ENCODE measurements at places on chromosomes 1 and 21.

DNA sequence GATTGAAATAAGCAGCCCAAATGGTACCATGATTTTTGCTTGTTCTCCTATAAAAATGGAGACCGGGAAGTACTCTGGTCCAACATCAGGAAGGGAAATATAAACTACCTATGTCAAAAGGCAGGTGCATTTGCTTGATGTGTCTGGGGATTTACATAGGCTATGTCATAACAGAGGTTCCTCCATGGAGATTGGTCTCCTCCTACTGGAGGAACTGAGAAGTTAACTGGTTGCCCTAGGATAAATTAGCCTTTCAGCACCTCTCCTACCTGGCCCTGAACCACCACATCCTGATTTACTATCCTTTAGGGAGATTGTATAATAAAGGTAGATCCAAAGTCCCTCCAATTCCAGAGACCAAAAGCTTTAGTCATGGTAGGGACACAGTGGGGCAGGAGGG, 1109.3 kb upstream of the B3GALT2 start:
- peak; percentile 30 for DNase-seq

DNA sequence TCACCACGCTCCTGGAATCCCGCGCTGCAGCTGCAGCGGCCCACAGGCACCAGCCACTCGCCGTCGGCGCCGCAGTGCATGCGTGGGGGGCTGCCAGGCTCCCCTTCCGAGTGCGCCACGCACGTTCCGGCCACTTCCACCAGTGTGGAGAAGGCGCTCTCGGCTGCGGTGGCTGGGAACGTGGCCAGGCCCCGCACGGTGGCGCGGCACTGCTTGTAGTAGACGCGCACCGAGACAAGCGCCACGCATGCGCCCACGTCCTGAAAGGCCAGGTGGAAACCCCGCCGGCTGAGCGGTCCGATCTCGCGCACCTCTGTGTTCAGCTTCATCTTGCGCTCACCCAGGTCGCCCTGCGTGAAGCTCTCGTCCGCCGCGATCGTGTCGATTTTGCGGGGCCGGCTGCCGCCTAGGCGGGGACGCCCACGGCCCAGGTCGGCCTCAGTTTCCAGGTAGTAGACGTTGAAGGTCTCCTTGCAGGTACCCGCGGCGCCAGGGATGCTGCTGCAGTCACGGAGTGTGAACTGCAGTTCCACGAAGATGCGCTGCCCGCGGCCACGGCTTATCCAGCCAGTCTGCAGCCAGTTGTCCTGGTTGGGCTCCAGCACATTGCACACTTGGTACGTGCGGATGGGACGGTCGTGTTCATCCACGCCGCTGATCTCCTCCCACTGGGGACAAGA, 3.4 kb downstream of the EPHA10 start:
- no peak for DNase-seq

DNA sequence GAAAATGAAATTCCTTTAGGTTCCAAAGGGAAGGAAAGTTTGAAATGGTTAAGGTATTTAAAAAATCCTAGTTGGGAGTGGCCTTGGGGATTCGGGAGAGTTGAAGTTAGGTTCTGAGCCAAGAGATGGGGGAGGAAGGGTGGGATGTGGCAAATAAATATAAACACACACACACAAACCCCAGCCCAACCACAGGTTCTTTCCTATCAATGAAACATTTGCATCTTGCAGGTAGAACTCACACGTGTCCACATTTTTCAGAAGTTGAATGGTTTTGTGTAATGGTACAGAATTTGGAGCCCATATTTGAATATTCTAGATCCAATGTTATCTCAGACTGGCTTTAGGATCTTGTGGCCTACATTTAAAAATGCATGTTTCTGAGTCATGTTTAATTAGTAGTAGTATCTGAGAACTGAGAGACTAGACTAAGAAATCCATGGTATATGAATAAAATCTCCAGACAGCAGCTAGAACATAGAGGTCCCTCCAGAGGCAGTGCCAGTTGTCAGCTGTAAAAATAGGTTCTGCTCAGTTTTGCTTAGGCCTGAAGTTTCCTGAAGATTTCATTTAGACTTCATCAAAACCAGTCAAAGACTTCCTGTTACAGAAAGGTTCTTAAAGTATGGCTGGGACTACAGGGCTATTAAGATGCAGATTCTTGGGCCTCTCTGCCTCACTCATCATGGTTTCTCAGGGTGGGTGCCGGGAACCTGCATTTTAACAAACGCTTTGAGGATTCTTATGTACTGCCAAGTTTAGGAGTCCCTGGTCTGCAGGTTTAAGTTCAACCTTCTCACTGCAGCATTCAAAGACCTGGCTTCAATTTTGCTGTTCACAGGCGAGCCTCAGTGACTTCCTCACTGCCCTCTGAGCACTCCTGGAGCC, 21.3 kb downstream of the RUNX1 start:
- DNase-seq: no peak

GRCh38 chr1:53321366-53321765, 6.5 kb downstream of the LRP8 start:
- DNase-seq: peak; percentile 4

DNA sequence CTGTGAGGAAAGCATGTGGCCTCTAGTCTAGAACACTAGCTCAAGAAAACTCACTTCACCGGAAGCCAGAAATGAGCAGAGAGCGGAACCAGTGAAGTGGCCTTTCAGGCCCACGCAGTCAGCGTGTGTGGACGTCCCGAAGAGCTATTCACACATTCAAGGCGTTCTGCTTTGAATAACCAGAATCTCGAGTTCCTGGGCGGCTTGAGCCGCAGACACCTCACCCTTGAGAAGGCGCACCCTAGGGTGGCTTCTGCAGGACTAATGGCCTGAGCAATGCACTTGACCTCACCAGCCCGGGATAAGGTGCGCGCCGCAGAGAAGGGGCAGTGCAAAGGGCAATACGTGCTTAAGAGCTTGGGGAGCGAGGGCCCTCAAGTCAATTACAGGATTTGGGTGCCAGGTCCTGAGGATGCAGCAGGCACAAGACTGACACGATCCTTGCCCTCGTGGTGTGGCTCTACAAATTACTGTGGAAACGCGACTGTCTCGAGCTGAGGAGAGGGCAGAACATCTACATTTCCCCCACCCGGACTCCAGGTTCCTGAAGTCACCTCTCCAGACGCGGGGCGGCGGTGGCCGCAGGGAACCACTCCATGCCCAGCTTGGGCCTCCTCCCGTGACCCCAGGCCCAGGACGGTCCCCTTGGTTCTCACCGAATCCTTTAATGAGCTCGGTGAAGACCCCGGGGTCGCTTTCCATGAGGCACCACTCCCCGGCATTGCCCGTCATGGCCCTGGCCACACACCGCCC, 455 bp downstream of the UCHL5 start:
- DNase-seq: peak; percentile 54

DNA sequence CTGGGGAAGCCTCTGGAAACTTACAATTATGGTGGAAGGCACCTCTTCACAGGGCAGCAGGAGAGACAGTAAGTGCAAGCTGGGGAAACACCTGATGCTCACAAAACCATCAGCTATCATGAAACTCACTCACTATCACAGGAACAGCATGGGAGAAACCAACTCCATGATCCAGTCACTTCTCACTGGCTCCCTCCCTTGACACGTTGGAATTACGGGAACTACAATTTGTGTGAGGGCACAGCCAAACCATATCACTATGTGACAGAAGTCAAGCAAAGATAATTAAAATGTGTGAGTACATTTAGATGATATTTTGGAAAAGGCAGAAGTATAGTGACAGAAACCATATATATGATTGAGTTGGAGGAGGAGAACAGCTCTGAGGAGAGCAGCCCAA, 474.0 kb upstream of the OLFM3 start:
- no peak for DNase-seq

GRCh38 chr1:44829506-44830384, 13.3 kb downstream of the PTCH2 start:
- no peak for DNase-seq

- DNase-seq: no peak
Observed at GRCh38 chr1:90753556-90753955, 36.5 kb upstream of the BARHL2 start.

- no peak for DNase-seq
Observed at GRCh38 chr1:198889749-198890148, 250.9 kb downstream of the PTPRC start.

DNA sequence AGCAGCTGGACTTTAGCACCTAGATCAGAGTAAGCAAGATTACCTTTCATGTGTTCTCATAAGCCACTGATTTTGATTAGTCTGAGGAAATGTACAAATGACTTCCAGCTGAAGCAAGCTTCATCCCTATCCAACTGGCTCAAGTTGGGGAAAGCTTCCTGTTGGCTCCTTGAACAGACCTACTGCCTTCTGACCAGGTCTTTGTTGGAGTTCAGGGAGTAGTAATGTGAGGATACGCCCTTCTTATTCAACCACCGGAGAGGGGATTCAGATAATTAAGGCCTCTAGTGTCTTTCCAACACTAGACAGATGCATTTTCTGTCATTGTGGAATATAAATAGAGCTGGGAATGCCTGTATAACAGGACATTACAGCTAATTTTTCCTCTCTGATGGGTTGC, 268.9 kb downstream of the TGFB2 start:
- DNase-seq: no peak

GRCh38 chr1:175443332-175443731, 250.8 kb upstream of the KIAA0040 start:
- DNase-seq: no peak

GRCh38 chr1:53279296-53280200, 41.2 kb upstream of the MAGOH start:
- no peak for DNase-seq

DNA sequence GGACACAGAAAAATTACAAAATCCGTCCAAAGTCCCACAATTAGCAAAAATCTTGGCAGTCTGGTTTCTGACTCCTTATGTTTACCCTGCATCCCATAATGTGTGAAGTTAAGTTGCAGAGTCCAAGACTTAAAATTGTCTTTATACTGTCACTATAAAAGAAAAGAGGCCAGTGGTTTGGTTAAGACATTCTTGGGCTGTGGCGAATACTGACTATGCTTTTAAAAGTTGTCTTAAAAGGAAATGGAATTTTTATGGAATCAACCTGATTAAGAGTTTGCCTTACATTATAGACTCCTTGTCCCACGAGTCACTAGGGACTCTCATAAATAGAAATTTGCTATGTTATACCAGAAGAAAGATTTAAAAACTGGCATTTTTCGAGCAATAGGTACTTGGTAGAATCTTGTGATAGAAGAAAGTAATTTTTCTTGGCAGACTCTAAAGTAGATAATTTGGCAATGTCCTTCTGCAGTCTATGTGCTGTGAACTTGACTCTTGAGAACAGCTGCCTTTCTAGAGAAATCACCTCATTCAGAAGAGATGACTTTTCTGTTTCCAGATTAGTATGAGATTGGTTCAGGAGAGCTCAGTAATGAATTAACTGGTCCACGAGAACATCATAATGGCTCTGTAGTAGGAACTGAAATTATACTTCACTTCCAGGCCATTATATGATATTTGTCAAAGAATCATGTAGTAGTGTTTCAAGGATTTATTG, 31.8 kb downstream of the NTNG1 start:
- no peak for DNase-seq

GRCh38 chr1:238060061-238060460, 169.3 kb upstream of the ZP4 start:
- DNase-seq: no peak

- peak; percentile 10 for DNase-seq
Observed at GRCh38 chr1:237386362-237387143, 344.6 kb downstream of the RYR2 start.

GRCh38 chr1:202355944-202356553, 7.5 kb downstream of the PPP1R12B start:
- no peak for DNase-seq

GRCh38 chr1:156942176-156942575, 21.7 kb downstream of the LRRC71 start:
- DNase-seq: no peak

DNA sequence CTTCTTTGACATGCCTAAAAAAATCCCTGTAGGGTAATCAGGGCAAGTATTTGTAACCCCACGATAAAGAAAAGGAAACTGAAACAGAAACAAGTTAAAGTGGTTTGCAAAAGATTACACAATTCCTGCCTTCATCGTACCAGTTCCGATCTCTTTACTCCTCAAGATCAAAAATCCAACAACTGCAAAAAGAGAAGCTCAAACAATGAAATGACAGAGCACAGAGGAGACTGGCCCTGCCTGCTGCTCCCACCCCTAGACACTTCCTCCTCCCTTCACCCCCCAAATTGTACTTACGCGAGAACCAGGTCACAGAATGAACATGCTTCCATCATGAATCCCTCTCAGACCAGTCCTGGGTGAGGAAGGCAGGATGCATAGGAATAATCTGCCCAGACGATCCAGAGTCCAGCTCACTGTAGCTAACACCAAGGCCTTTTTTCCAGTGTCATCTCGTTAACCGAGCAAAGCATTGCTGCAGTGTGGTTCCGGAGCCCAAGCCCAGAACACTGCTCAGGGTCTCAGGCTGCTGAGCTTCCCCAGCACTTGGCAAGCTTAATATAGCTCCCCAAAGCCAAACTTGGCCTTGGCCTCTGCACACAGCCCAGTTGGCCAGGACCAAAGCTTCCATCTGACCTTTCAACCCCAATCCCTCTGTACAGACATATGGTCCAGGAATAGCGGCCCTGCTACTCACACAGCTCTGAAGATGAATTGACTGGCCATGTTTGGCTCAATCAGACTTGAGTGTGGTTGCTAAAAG, 20.3 kb downstream of the RXRG start:
- DNase-seq: no peak

GRCh38 chr1:110746644-110747259, 72.0 kb upstream of the KCNA3 start:
- DNase-seq: peak; percentile 26

DNA sequence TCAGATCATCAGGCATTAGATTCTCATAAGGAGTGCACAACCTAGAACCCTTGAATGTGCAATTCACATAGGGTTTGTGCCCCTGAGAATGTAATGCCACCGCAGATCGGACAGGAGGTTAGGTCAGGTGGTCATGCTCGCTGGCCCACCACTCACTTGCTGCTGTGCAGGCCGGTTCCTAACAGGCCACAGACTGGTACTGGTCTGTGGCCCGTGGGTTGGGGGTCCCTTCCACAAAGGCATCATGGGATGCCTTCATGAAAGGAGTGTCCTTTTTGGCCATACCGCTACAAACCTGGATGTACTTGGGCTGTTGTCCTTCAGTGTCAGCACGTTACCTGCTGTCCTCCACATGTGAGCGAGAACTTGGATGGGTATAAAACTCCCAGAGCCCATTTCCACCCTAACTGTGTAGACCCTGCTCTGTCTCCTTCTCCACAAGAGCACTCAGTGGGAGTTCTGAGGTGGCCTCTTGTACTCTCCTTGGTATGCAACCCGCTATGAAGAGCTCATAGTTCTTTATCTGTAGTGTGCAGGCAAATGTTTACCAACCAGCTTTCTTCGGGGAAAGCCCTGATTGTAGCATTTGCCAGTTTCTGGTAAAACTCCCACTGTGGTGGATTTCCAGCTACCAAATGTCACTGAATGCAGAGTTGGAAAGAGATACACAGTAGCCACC, 41.7 kb upstream of the SLC19A1 start:
- DNase-seq: no peak

DNA sequence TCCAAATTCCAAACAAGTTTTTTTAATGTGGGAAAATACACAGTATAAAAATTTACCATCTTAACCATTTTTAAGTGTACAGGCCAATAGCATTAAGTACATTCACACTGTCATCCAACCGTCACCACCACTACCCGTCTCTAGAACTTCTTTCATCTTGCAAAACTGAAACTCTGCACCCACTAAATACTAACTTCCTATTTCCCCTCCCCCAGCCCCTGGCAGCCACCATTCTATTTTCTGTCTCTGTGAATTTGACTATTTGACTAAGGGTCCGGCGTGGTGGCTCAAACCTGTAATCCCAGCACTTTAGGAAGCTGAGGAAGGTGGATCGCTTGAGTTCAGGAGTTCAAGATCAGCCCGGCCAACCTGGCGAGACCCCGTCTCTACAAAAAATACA, 36.1 kb downstream of the CLSTN1 start:
- DNase-seq: no peak

- DNase-seq: no peak
Observed at GRCh38 chr1:110240476-110241210, 30.5 kb downstream of the KCNC4 start.

- DNase-seq: no peak
Observed at GRCh38 chr1:40965531-40965930, 14.0 kb upstream of the CTPS1 start.

All from Caki2 (cell line).